A172 (cell line): ENCODE measurements at places on chromosomes 1 and 21.

DNA sequence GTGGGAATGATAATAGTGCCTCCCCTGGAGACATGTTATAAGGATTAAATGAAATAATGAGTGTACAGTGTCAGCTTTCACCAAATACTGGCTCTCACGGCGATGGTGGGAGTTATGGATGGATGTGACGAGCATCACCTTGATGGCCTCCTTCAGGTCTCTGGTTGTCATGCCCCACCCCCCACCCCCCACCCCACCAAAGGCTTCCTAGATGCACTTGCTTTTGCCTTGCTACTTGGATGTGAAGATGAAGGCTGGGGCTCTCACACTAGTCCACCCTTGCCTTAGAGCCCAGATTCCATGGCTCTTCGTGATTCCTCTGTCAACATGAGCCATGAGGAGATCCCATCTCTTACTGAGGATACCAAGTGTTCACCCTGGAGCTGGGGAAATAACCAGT, 412.3 kb downstream of the NPHP4 start:
- no peak for DNase-seq

GRCh38 chr1:13469343-13469742, 44.5 kb downstream of the LRRC38 start:
- DNase-seq: no peak

- no peak for DNase-seq
Measured at GRCh38 chr1:236052232-236052993, 12.5 kb downstream of the NID1 start.

DNA sequence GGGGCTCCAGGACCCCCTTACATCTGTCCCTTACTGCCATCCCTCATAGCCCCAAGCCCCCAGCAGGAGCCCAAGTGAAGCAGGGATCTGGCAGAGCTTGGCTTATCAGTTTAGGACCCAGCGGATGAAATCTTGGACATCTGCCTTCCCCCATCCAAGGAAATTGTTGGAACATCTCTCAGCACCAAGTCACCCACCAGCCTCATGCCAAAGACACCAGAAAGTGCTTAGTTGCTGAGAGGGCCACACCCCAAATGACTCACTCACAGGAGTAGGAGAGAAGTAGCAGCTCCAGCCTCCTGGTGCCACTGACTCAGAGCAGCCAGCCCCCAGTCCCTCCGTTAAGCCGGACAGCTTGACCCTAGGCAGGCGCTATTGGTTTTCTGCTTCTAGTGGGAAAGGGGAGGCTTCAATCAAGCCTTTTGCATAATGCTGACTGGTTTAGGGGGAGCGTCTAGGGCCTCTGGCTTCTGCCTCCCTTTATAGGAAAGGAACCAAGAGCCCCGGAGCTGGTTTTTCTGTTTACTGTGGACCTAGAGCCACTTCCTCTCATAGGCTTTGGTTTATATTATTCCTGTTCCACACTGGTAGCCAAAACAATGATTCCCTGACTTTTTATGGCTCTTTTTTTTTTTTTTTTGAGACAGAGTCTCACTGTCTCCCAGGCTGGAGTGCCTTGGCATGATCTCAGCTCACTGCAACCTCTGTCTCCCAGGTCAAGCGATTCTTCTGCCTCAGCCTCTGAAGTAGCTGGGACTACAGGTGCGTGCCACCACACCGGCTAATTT, 114.2 kb upstream of the IPO9 start:
- DNase-seq: peak; percentile 100

- DNase-seq: peak; percentile 67
Measured at GRCh38 chr21:33760641-33761440, 118.5 kb downstream of the ITSN1 start.

DNA sequence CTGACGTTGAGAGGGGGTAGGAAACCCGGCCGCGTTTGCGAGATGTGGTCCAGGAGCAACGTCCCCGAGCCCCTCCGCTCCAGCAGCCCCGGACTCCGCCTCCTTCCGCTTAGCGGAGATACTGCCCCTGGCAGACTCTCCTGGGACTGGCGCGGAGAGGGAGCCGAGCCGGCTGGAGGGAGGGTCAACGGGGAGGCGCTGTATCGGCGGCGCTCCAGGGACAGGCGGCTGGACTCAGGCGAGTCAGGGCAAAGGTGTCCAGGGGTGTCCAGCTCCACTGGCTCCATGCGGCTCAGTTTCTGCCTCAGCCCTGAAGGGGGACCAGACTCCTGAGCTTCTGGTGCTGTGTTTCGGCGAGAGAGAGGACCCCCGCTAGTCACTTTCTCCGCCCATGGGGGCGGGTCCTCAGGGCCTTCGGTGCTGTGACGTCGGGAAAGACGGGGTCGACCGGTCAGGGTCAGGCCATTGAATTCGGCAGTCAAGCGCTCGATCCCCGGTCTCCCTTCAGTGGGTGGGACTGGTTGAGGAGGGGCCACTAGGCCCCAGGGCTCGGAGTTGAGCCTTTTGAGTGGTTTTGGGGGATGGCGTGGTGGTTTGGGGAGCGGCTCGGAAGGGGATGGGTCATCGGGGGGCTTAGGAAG, 2.8 kb upstream of the LIX1L start:
- no peak for DNase-seq

- no peak for DNase-seq
Measured at GRCh38 chr1:225999912-226000337, 782 bp upstream of the SDE2 start.

GRCh38 chr1:19220991-19221390, 10.9 kb upstream of the UBR4 start:
- DNase-seq: no peak
